ENCODE measurements at places on chromosomes 3 and 15. TPM values are rescaled to one million over a fixed set of nuclear protein-coding genes. Genes with fewer than 3 reads are reported as not detected.

DUOXA1 gene
- 2.1 TPM for total RNA-seq

RARB gene
- 13.0 TPM for total RNA-seq

DNA sequence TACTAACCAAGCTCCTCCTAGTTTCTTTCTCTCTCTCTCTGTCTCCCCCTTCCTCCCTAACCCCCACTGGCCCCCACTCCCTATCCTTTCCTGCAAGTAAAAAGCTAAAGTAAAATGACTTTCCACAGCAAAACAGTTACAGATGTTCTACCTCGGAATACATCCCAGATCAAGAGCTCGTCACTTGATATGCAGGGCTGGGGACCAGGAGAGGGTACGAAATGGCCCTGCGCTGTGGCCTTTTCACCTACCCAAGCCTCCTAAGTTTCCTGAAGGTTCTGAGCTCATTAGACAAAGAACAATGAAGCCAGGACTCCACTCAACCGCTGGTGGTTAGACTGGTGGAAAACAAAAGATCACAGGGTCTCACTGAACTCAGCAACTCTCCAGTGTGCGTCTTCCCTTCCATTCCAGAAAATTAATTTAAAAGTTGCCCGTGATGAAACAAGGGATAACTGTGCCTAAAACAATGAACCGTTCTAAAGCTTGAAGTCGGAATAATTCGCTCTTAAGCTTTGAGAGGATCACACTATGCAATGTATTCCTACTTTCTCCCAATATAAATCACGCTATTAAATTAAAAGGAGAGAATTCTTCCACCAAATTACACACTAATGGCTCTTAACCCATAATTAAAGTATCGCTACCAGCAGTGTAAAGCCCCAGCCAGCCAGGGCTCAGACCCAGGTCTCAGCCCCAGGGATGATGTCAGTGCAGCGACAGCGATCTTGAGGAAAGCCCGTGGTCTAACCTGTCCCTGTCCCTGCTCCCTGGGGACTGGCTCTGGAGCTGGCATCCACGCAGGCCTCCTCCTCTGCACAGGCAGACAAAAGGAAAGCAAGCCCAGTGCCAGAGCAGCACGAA, 5.0 kb downstream of the VGLL4 start:
- DNase-seq, result no peak

GRCh38 chr3:25442486-25442885, 14.4 kb downstream of the RARB start:
- no peak for DNase-seq

DNA sequence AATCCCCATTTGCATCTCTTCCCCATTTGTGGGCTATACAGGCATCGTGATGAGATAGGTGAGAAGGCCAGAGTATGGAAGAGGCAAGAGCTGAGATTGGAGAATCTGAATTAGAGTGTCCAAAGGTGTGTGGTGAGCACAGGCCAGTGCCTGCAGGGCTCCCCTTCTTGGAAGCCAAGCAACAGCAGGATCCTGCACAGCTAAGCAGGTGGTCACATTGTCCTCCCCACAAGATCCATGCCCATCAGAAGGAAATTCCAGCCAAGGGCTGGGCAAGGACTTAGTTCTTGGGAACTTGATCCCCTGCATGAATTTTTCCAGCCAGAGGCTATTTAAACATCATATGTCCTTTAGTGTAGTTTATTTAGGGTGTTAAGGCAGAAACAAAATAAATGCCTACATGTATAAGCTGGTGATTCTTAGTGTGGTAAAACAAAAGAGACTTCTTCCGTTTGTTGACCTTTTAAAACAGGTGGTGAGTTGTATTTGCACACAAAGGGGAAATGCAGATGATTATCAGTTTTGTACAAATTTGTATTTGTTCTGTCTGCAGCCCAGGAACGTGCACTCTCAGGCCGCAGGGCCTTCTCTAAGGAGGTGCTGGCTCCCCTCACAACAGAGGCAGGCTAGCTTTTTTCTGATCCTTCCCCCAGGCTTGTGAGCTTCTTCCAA, 110.2 kb downstream of the PLCL2 start:
- no peak for DNase-seq

All from sigmoid colon (tissue), 7 donors.